HFFc6 (cell line): ENCODE measurements at places on chromosomes 12 and 14.
A peak's percentile ranks its signal among the peaks of the same experiment; 100 is the strongest.

DNA sequence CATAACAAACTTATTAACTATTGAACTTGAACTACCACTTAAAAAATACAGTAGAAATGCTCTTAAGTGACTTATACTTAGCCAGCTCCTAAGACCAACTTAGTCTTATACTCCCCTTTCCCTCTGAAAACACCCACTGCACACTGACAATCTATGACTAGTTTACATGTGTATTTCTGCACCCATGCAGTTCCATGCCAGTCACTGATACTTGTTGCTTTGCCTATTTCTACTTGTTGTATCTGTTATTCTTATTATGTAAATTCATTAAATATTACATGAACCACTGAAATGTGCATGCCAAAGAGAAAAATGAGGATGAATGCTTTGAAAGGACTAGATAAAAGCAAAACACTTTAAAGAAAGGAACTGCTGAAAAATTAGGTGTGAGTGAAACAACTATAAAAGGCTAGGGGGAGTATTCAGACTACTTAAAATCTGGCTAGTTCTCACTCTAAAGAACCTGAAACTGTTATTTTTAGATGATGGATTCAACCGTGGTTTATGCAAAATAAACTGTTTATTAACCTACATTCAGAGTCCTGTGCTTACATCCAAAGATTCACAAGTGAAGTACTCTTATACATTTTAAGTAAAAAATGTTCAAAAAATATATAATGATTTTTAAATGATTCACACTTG lies 74.7 kb downstream of the RPS6KA5 start:
- H3K27me3 ChIP-seq: peaks cover 7% of the 10 kb centered on the region
- no peak overlapping the region for H3K4me3 ChIP-seq
- no peak for DNase-seq
- no peak overlapping the region for H3K27ac ChIP-seq

DNA sequence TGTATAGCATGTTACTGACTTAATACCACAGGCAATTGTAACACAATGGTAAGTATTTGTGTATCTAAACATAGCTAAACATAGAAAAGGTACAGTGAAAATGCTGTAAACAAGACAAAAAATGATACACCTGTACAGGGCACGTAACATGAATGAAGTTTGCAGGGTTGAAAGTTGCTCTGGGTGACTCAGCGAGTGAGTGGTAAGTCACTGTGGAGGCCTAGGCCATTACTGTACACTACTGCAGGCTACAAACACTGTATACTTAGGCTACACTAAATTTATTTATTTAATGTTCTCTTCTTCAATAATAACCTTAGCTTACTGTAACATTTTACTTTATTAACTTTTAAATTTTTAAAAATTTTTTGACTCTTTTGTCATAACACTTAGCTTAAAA lies 158.4 kb downstream of the IPO8 start:
- H3K27me3 ChIP-seq: peaks cover 3% of the 10 kb centered on the region
- H3K4me1 ChIP-seq: peaks cover 17% of the 10 kb centered on the region
- H3K36me3 ChIP-seq: no peaks in the 10 kb centered on the region
- H3K27ac ChIP-seq: no peak overlapping the region

DNA sequence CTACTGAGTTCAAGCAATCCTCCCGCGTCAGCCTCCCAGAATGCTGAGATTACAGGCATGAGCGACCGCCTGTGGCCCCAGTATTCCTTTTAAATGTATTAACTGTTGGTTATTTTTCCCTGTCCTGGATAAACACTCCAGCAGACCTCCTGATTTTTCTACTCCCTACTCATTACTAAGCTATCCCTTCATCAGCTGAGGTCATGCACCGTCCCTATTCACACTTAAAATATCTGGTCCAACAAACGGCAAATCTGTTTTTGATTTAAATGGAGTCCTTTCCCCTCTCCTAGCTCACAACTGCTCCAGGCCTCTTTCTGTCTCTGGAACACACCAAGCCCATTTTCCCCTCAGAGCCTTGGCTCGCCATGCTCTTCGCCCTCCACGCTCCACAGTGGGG lies 1003.3 kb upstream of the TMEM132C start:
- no peaks in the 10 kb centered on the region; the same call in 1 of the 2 replicates for H3K27me3 ChIP-seq
- DNase-seq: no peak
- H3K4me3 ChIP-seq: no peak overlapping the region

- no peaks in the 10 kb centered on the region for H3K4me1 ChIP-seq
- H3K4me3 ChIP-seq: no peak overlapping the region
- H3K27me3 ChIP-seq: peaks cover 2% of the 10 kb centered on the region; the same call in 1 of the 2 replicates
- no peak overlapping the region for H3K27ac ChIP-seq
- DNase-seq: no peak
- H3K36me3 ChIP-seq: no peaks in the 10 kb centered on the region
Measured at GRCh38 chr12:66900616-66901015, 221.7 kb upstream of the GRIP1 start.

GRCh38 chr12:129651951-129652350 lies 251.9 kb downstream of the TMEM132D start:
- no peaks in the 10 kb centered on the region for H3K4me1 ChIP-seq
- no peak overlapping the region for H3K4me3 ChIP-seq
- H3K36me3 ChIP-seq: no peaks in the 10 kb centered on the region
- H3K27ac ChIP-seq: no peak overlapping the region
- no peaks in the 10 kb centered on the region for H3K27me3 ChIP-seq

DNA sequence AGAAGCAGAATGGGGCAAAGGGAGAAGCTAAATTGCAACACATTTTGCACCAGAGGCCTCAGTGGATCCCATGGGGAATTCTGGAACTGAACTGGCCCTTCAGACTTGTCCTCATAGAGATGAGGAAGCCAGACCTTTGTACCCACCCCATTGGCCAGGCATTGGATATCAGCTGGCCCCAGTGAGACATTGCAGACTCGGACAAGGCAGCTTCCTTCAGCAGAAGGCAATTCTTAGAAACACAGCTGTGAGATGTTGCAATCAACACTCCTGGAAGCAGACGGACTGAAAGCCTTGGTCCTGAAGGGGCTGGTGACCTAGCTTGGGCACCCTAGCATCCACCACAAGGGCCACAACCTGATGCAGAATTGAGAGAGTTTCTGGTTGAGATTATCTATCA lies 218.1 kb downstream of the MSRB3 start:
- peaks cover 4% of the 10 kb centered on the region; the same call in 1 of the 2 replicates for H3K36me3 ChIP-seq
- H3K27ac ChIP-seq: no peak overlapping the region
- no peaks in the 10 kb centered on the region; the same call in 1 of the 2 replicates for H3K27me3 ChIP-seq
- DNase-seq: no peak

DNA sequence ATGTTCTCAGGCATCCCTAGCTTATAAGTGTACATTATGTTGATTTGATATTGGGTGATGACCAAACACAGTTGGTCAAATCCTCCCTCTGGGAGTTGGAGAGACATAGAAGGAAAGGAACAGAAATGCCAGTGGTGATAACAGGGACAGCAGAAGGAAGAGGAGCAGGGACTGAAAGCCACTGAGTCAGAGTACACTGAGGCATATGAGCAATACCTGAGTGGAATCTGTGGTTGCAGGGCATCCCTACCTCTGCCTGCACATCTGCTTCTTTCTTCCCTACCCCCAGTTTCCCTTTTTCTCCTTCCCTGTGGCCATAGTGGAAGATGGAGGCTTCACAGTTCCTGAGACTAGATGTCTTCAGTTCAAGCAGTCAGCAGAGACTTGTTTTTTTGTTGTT lies 44.9 kb downstream of the BICD1 start:
- no peaks in the 10 kb centered on the region for H3K27me3 ChIP-seq
- H3K36me3 ChIP-seq: peaks cover 16% of the 10 kb centered on the region; the same call in 1 of the 2 replicates
- no peak overlapping the region for H3K4me3 ChIP-seq
- peaks cover 21% of the 10 kb centered on the region for H3K4me1 ChIP-seq
- no peak overlapping the region for H3K27ac ChIP-seq

- peaks cover 1% of the 10 kb centered on the region for H3K36me3 ChIP-seq
- H3K4me1 ChIP-seq: peaks cover 6% of the 10 kb centered on the region
- DNase-seq: no peak
- H3K27me3 ChIP-seq: peaks cover 5% of the 10 kb centered on the region
- no peak overlapping the region for H3K27ac ChIP-seq
Measured at GRCh38 chr14:71212683-71213107, 305.4 kb downstream of the PCNX1 start.

DNA sequence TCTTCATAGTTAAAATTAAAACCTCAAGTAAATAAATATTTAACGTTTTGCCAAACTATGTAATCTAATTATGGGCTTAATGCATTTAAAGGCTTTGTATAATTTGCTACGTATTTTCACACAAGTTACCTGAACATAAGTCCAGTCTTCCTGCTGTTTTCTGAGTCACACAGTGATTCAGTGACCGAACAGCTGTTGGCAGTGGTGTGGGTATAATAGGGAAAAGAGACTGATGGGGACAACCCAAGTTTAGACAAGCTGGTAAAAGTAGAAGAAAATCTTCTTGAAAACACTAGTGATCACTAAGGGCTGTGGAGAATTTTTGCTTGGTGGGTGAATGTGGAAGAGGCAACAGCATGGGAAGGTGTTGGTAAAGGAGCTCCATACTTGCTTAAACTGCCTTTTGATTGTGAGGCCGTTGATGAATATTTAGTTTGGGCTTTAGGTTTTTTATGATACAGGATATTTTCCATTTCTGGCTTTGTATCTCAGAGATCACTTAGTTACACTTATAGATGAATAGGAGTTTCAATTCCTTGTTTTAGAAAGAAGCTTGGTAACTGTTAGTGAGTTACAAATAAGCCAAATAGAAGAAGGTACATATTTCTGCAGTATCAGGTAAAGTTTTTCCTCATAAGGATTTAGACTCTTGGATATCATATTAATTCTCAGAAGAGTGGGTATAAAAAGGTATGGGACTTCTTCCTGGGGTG lies 23.9 kb downstream of the LRRK2 start:
- no peak for DNase-seq
- no peak overlapping the region for H3K27ac ChIP-seq
- H3K27me3 ChIP-seq: peaks cover 1% of the 10 kb centered on the region; the same call in 1 of the 2 replicates
- no peaks in the 10 kb centered on the region for H3K4me1 ChIP-seq
- no peak overlapping the region for H3K4me3 ChIP-seq
- no peaks in the 10 kb centered on the region; the same call in 1 of the 2 replicates for H3K36me3 ChIP-seq

DNA sequence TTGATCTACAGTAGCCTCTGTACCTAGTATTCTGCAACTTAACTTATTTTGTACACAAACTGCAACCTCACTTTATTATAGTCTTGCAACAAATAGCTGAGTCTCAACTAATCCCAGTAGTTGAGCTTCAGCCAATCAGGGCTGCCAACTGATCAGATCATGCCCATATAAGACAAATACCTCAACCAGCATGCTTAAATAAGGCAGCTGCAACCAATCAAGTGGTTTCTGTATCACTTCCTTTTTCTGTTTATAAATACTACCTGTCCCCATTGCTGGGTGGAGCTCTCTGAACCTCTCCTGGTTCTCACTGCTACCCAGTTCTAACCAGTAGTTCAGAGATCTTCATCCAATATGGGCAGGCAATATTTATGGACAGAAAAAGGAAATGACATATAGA lies 248.5 kb upstream of the FBXO33 start:
- no peaks in the 10 kb centered on the region for H3K27me3 ChIP-seq
- no peak overlapping the region for H3K4me3 ChIP-seq
- H3K36me3 ChIP-seq: no peaks in the 10 kb centered on the region
- no peaks in the 10 kb centered on the region for H3K4me1 ChIP-seq

DNA sequence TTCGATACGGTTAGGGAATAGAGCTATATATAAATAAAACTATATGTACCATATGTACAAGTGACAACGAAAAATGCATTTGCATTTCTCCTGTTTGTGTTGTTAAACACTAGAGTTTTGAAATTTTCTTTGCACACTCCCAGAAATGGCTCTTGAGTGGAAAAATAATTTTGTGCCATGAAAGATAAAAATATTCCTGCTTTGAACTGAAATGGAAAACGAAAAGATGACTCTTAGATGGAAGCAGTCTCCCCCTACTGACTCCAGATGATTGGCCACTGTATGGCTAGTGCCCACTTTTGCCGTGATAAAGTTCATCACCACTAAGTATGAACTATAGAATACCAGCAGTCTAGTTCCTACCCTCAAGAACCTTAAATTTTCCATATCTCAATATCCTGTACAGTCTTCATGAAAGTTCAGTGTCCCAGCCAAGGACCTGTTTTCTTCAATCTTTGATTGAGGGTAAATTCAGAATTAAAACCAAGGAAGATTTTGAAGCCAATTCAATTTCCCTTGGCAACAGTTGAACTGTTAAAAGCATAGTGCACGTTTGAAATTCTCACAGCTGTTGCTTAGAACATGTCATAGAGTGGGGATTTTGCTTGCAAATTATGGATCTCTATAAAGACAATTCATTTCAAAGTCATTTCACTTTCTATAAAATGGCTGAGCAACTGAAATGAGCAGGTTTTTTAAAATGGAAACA lies 1.6 kb upstream of the PPP2R5E start:
- peaks cover 35% of the 10 kb centered on the region for H3K4me1 ChIP-seq
- DNase-seq: peak; percentile 16
- H3K27me3 ChIP-seq: 0 out of 2 replicates have a peak, but pooled peaks cover 1% of the 10 kb centered on the region
- H3K27ac ChIP-seq: no peak overlapping the region

GRCh38 chr12:118813778-118814357 lies 167.5 kb upstream of the SRRM4 start:
- no peak overlapping the region for H3K4me3 ChIP-seq
- DNase-seq: no peak
- H3K27me3 ChIP-seq: no peaks in the 10 kb centered on the region
- no peak overlapping the region for H3K27ac ChIP-seq

- H3K36me3 ChIP-seq: peaks cover 4% of the 10 kb centered on the region; the same call in 1 of the 2 replicates
- no peak overlapping the region for H3K4me3 ChIP-seq
- H3K27ac ChIP-seq: no peak overlapping the region
- no peak for DNase-seq
- peaks cover under 1% of the 10 kb centered on the region; the same call in 1 of the 2 replicates for H3K27me3 ChIP-seq
- H3K4me1 ChIP-seq: peaks cover 6% of the 10 kb centered on the region
Measured at GRCh38 chr12:132354982-132355680, 25.7 kb upstream of the GALNT9 start.

- peak overlapping the region; percentile 99 for H3K4me3 ChIP-seq
- H3K27ac ChIP-seq: peak overlapping the region; percentile 91
- H3K27me3 ChIP-seq: no peaks in the 10 kb centered on the region
- DNase-seq: peak; percentile 90
- H3K36me3 ChIP-seq: peaks cover 36% of the 10 kb centered on the region
- H3K4me1 ChIP-seq: peaks cover 95% of the 10 kb centered on the region
Measured at GRCh38 chr12:92136965-92137721, 8.5 kb downstream of the BTG1 start.

- peaks cover 57% of the 10 kb centered on the region for H3K4me1 ChIP-seq
- H3K36me3 ChIP-seq: peaks cover 12% of the 10 kb centered on the region
- no peak for DNase-seq
- H3K27me3 ChIP-seq: no peaks in the 10 kb centered on the region
Measured at GRCh38 chr12:110743571-110744093, 941 bp upstream of the PPP1CC start.
